Astrocyte (in vitro differentiated cells and primary cell): ENCODE measurements at places on chromosomes 5 and 9. TPM values are rescaled to one million over a fixed set of nuclear protein-coding genes. Genes with fewer than 3 reads are reported as not detected.

DNA sequence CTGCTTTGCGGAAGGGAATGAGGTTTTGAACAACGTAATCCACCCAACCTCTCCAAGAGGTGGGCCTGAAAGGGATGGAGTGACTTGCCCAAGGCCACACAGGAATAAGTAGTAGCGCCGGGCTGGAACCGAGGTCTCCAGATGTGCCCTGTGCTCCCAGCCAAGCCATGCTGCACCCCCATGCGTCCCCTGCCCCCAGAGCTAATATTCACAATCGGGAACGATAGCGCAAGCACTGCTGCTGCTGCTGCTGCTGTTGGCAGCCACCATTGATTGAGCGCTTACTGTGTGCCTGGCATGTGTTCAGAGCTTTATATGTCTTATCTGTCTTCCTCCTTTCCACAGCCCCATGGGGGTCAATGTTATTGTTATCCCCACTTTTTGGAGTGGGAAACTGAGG lies 43.9 kb downstream of the AMBP start:
- DNase-seq: no peak

GRCh38 chr5:148829734-148830133 lies 3.3 kb downstream of the ADRB2 start:
- no peak for DNase-seq

- no peak for DNase-seq
These were observed 86.9 kb upstream of the SREK1 start for GRCh38 chr5:66057239-66057638.

GRCh38 chr9:109247228-109247627 lies 73.6 kb downstream of the EPB41L4B start:
- no peak for DNase-seq

DNA sequence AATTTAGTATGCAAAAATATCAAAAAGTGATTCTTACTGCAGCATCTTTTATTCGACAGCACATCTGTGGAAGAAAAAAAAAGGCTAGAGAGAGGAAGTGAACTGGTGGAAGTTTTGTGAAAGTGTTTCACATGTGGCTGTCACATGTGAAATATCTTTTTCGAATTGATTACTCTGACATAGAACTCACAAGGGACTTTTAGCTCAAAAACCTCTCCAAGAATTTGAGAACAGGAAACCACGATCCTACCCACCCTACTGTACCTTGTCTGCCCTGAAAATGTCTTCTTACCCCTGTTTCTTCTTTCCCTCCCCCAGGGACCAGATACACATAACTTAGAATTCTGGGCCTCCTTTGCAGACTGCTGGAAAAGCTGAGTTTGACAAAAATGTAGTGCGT lies 106.5 kb upstream of the PRRC1 start:
- DNase-seq: no peak

DNA sequence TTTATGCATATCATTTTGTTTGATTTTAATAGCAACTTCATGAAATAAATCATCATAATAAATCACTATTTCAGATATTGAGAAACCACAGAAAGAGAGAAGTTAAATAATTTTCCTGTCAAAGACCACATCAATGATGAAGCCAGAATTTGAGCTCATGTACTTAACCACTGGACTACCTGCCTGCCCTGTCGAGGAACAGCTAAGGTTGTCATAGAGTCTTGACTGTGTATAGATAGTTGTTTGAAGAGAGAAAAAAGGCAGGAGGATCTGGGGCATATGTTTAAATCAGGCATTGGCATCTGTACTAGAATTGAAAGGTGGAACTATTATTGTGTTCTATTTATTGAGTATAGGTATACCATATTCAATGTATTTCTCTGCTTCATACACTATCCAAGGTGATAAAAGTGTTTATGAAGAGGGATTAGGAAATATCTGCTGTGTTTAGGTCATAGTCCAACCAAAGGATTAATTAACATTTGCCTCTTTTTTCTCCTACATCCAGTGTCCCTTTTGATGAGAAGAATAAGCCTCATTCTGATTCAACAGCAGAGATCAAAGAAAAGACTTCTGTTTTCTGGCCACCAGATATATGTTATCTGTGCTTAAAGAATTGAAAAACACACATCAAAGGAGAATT lies 37.3 kb upstream of the CDKN2B start:
- DNase-seq: no peak

NDUFS6 gene
- 37.6 and 39.3 TPM in 2 replicates for total RNA-seq
